ENCODE measurements at places on chromosomes 16 and 17.

GRCh38 chr16:5036228-5037156, 2.8 kb upstream of the NAGPA start:
- no peak for DNase-seq

DNA sequence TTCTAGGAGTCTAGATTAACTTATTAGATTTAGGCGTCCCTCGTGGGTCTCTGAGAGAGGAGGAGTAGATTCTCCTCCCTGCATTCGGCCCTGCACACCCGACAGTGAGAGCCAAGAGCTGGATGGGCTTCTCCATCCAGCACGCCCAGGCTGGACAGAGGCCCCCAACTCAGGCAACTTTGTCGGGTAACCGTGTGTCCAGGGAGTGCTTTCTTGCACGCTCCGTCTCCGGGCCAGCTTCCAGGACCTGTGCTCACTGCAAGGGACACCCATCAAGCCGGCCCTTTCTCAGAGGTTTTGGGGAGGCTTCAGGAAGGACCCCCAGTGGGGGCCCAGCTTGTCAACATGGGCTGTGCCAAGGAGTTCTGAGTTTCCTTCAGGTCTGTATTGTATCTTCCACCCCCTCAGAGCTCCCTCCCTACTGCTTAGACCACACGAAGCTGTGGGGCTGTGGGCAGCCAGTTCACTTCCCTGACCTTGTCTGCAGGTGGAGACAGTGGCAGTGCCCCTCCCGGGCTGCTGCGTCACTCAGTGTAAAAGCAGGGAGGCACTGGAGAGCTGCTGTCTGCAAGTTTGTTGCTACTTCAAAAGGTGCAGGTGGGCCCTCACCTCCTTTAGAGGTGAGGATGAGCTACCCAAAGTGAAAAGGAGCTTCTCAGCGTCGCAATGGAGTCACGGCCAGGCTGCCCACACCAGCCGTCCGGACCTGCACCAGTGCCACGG, 24.0 kb upstream of the C16orf78 start:
- DNase-seq = no peak

GRCh38 chr16:84530590-84530989, 26.1 kb upstream of the MEAK7 start:
- DNase-seq = no peak

DNA sequence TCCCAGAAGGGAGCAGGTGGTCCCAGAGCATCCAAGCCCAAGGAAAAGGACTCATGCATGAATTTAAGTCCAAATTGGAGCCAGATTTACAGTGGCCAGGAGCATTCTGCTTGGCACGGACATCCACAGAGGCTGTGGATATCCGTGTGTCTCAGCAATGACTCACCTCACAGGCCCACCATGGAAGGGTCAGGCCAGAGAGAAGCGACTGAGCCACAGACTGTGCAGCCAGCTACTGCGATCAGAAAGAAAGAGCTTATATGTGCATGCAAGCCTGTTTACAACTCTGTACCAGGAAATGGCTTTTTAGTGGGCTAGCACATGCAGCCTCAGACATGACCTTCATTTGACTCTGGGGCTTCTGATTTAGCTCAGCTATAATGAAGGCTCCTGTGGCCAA, 231.0 kb downstream of the C16orf95 start:
- DNase-seq = no peak

GRCh38 chr17:63954402-63955063, 18.2 kb downstream of the SCN4A start:
- no peak for DNase-seq

- no peak for DNase-seq
Measured at GRCh38 chr16:5059386-5060072, 6.2 kb downstream of the C16orf89 start.

DNA sequence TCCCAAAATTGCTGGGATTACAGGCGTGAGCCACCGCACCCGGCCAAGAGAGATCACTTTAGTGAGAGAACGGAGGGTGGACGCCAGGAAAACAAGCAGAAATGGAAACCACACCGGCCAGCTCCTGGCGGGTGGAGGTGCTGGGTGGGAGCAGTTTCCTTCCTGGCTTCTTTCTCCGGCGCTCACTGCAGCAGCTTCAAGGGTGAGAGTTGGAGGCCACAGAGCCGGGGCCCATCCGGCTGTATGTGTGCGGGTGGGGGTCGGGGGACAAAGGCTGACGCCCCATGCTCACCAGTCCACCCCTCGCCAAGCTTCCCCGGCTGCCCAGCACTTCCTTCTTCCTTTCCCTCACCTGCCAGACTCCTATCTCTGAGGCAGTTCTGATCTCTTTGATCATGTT, 13.5 kb upstream of the BHLHA9 start:
- DNase-seq = no peak

GRCh38 chr16:75733305-75734211, 7.3 kb upstream of the CPHXL start:
- peak; percentile 2 for DNase-seq

GRCh38 chr17:29020576-29020975, 14.7 kb upstream of the SEZ6 start:
- peak; percentile 38 for DNase-seq

DNA sequence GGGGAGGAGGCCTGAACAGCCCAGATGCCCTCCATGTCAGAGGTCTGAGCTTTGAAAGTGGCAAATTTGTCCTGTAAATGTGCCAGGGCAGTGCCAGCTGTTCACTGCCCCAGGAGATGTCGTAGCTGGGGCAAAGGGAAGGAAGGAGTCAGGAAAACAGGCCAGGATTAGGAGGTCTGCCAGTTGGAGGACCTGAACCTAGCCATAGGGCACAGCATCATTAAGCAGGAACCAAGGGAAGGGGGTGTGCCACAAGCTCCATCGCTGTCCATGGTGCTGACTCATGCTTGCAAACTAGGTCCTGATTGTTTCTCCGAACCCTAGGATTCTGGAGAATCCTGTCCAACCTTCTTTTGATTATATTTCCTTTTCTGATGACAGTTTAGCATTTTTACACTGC, 124.2 kb downstream of the TMEM132E start:
- DNase-seq = no peak

- no peak for DNase-seq
Measured at GRCh38 chr17:59219992-59220327, 351 bp upstream of the GDPD1 start.

GRCh38 chr17:17701658-17702057, 20.4 kb downstream of the RAI1 start:
- DNase-seq = no peak

DNA sequence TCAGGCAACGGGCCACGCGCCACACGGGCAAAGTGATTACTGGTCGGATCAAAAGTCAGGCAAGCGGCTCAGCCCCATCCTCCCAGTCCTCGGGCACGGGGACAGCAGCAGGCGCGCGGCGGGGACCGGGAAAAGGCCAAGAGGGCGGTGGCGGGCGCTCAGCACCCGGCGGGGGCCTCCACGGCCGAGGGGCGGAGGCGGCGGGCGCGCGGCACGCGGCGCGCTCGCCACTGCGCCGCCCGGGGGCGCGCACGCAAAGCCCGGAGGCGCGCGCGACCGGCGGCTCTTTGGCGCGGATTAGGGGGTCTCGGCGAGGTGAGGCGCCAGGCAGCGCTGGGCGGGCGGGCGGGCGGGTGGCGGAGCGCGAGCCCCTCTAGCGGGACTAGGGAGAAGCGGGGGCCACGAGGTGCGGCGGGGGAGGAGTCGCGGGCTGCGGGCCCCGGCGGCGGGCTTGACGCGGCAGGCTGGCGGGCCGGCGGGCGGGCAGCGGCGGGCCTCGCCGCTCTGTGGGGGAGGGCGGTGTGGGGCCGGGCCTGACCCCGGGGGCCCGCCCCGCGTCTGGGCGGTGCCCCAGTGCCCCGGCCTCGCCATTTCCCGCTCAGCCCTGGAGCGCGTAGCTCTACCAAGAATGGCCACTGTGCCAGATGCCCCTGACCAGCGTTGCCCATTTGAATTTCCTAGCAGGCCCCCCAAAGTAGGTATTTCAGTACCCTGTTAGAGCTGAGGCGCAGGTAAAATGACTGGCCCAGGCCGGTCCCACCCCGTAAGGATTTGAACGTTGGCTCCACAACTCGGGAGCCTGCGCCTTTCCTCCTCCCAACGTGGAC, at the start of the genes ACACA and TADA2A:
TSS of gene ACACA (minus strand) at position 202 of the 827 bp plus-strand sequence. CDS start 537 bp downstream, outside the sequence.
TSS of gene TADA2A (plus strand) at position 252 of the 827 bp plus-strand sequence. CDS start 4,480 bp downstream, outside the sequence.
- peak; percentile 91 for DNase-seq

DNA sequence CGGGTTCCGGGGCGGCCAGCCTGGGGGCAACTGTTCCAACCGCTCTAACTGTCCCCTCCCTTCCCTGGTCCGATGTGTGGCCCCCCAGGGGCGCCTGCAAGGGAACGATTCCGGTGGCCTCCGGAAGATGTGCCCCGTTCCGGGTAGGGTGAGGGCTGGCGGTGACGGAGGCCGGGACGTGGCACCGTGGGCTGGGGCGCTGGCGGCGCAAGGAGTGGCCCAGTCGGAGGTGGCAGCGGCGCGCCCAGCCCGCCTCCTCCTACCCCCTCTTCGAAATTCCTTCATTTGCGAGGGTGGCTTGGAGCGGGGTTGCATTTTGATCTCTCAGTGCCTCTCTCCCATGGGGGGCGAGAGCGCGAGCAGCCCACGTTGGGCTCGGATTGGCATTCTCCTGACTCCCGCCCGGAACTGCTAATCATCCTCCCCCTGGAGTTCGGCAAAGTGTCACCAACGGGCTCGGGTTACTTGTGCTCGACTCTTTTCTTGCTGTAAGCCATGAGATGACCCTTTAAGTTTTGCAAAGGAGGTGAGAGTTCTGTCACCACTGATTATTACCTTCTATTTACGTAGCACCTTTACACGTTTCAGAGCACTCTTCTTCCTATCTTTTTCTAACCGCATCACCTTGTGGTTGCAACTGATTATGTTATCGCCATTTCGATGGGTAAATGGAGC, 622 bp downstream of the NDEL1 start:
- no peak for DNase-seq

- no peak for DNase-seq
Measured at GRCh38 chr16:27113341-27113841, 46.7 kb downstream of the C16orf82 start.

- DNase-seq = no peak
Measured at GRCh38 chr17:61713035-61713434, 122.0 kb upstream of the NACA2 start.

DNA sequence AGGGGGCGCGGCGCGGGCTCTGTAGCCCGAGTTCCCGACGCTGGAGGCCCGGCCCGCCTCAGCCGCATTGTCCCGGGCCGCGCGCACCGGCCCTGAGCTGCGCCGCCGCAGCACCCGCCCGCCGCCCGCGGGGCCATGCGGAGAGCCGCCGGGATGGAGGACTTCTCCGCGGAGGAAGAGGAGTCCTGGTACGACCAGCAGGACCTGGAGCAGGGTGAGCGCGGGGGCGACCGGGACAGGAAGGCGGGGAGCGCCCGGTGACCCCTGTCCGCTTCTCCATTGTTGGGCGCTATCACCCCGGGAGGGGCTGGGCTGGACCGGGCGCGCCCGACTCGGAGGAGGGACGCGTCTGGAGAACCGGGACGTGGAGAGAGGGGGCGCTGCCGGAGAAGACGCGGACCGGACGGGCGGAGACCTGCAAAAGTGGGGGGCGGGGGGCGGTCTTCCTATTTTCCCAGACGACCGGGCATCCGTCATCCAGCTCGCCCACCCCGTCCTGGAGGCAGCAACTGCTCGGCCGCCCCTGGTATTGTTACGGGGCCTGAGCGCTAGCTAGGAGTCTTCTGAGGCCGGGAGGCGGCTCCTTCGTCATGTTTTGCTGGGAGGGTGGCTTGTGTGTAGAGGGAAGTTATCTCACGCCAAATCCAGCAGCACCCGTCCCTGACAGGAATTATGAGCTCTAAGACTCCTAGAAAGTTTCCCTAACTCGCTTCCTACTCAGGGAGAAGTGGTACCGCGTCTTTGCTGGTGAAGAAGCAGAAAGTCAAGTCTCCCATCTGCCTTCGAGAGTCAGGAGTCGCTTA, 678 bp downstream of the CDR2L start:
- DNase-seq = peak; percentile 54

- DNase-seq = peak; percentile 17
Measured at GRCh38 chr16:81204798-81205680, 33.5 kb upstream of the BCO1 start.

- DNase-seq = peak; percentile 15
Measured at GRCh38 chr16:89257757-89258465, 40.4 kb downstream of the ZNF778 start.

- DNase-seq = no peak
Measured at GRCh38 chr16:82108774-82109173, 61.2 kb downstream of the MPHOSPH6 start.

- DNase-seq = peak; percentile 8
Measured at GRCh38 chr16:6335072-6335471, 997.6 kb upstream of the RBFOX1 start.

GRCh38 chr16:80526418-80527061, 14.3 kb upstream of the DYNLRB2 start:
- DNase-seq = no peak

DNA sequence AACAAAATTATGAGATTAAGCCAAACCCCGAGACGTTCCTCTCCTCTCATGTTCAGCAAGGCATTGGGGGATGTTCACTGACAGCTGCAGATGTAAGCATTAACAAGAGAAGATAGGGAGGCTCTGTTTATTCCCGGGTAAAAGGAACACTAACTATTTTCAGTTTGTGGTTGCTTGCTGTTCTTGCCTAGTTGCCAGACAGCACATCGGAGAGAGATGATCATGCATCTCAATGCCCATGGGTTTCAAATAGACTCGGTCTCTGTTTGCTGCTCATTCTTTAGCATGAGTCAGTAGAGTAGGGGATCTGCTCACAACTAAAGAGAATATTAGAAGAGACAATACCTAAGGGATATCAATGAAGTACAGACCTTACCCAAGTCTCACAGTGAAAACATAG, 78.3 kb downstream of the TMEM100 start:
- DNase-seq = no peak

Measured in NCI-H1417 (cell line).